Foreskin fibroblast (primary cell): ENCODE measurements at places on chromosomes 16 and 17.

DNA sequence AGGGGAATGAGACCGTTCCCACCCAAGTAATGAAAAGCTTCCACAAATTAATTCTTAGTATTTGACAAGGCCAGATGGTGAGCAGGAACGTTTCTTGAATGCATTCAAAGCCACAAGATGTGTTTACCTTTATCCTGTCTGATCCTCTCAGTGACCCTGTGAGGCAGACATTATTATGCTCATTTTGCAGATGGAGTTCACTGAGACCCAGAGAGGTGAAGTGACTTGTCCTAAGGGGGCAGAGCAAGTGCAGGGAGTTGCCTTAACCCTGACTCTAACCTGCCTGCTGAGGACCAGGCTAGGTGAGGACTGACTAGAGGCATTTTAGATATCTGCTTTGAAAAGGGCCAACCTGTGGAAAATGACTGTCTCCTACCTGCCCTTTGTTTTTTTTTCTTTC, 156.7 kb downstream of the HAPSTR1 start:
- DNase-seq = no peak

GRCh38 chr17:12097326-12097725, 76.6 kb downstream of the MAP2K4 start:
- DNase-seq = no peak

GRCh38 chr17:74994440-74994839, 7.0 kb downstream of the CDR2L start:
- peak; percentile 55 for DNase-seq

- DNase-seq = peak; percentile 80
Observed at GRCh38 chr16:69073181-69073702, 32.2 kb upstream of the HAS3 start.

GRCh38 chr16:83661656-83662055, 146.1 kb upstream of the HSBP1 start:
- no peak for DNase-seq

- no peak for DNase-seq
Observed at GRCh38 chr16:7653746-7654461, 321.3 kb downstream of the RBFOX1 start.

DNA sequence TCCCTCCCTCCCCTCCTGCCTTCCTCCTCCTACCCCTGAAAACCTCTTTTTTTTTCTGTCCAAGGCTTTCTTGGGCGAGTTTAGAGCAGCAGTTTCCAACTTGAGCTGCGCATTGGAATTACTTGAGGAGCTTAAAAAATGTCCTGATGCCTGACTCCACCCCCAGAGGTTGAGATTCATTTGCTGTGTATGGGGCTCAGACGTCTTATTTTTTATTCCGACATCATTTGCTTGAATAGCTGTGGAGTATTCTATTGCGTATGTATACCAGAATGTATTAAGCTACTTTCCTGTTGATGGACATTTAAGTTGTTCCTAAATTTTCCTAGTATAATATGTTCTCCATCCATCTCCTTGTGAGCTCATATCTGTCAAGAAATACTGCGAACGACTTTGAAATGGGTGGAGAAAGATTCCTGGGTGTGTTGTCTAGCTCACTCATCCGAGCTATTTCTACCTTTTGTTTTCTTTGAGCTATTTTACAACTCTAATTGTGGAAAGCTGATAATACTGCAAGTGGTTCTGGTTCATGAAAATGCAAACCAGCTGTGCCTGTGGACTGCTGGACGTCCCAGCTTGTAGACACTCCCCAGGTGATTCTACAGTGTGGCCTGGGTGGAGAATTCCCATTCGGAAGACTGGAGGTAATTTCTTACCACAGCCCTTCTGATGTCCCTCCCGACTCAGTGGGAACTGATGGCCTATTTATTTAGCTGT, 40.5 kb downstream of the CMIP start:
- peak; percentile 46 for DNase-seq

DNA sequence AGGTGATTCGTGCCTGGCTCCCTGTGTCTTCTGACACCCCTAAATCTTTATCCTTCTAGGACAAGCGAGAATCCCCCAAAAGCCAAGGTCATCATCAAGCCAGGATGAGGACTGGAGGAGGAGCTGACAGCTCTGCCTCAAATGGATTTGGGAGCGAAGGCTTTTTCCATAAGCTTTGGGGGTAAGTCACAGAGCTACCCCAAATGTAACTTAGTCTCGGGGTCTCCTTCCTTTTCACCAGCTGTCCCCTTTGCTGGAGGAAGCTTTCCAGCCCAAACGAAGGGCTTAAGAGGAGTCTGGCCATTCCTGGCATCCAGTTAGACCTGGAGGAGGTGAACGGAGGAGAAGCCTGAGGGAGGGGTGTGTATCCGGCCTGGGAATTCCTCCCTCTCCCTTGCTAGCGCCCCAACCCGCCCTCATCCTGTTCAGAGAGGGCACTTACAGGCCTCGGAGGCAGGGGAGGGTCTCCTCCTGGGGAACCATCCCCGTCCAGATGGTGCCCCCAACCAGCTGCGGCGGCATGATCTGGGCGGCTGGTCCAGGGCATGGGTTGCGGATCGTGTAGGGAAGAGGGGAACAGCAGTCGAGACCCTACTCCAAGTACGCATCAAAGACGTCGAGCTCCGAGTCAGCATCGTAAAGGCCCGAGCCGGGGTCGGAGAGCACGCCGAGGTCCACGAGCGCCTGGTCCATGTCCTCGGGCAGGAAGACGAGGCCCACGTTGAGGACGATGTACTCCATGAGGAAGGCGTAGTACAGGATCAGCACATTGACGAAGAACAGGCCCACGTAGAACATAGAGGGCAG, 938 bp downstream of the DEXI start:
- DNase-seq = no peak

GRCh38 chr17:6110592-6110991, 40.4 kb downstream of the WSCD1 start:
- DNase-seq = peak; percentile 36

DNA sequence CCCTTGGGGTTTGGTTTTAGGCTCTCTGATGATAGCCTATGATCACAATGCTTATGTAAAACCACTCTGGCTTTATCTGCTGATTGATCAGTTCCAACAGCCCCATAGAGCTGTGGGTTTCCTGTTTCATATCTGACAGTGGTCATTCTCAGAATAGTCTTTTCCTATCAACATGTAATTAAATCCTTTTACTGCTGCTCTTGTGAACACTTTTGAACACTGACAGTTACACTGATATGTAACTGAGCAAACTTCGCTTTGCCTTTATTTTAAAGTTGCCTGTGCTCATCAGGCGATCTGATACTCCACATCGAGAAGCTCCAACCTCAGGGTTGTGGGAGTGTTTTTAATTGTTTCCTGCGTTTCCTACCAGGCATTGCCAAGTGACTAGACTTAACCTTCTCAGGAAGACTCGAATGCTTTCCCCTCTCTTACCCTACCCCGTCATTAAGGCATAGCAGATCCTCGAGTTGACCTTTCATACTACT, 17.3 kb upstream of the CLEC18B start:
- no peak for DNase-seq

DNA sequence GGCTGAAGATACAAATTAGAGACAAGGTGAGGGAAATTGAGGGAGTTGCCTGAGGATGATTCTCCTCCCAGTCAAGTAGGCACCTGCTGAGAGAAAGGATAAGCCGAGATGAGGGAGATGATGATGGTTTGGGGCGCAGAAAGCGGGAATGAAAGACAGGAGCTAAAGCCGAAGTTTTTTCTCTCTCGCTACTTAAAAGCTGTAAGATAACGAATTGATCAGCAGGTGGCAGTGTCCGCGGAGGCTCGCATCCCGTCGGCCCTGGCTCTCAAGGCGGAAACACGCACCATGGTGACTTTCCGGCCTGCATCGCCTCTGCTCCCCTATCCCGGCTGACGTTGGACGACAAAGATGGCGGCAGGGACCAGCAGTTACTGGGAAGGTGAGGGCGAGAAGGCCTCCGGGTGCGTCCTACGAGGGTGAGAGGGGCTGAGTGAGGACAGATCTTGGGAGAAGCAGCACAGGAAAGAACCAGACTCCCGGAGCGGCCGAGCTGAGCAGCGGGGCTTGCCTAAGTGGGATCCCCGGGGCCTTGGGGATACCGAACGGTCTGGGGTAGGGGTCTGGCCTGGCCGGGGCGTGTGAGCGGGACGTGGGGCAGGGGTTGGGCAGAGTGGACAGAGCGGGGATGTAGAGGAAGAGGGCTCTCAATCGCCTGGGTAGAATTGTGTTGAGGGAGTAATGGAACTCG, at the start of gene GOSR1:
TSS of gene GOSR1 (plus strand) at position 326 of the 691 bp plus-strand sequence. CDS start at position 352, 26 bp downstream.
- DNase-seq = peak; percentile 98
